Right ventricle myocardium inferior (tissue), 1 donor: ENCODE measurements at places on chromosomes 1 and 21.

DNA sequence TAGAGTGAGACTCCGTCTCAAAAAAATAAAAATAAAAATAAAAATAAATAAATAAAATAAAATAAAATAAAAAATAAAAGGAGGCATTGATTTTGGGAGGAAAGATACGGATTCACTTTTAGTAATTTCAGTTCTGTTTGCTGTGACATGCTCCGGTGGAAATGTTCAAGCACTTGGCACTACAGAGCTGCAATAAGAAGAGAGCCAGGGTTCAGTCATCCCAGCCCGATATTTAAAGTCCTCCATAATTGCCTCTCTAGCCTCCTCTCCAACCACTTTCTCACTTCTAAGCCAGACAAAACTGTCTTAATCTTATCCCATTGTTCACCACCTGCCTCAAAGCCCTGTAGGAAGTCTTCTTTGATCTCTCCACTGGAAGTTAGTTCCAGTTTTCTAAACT lies 55.0 kb upstream of the MACF1 start:
- no peak for DNase-seq

DNA sequence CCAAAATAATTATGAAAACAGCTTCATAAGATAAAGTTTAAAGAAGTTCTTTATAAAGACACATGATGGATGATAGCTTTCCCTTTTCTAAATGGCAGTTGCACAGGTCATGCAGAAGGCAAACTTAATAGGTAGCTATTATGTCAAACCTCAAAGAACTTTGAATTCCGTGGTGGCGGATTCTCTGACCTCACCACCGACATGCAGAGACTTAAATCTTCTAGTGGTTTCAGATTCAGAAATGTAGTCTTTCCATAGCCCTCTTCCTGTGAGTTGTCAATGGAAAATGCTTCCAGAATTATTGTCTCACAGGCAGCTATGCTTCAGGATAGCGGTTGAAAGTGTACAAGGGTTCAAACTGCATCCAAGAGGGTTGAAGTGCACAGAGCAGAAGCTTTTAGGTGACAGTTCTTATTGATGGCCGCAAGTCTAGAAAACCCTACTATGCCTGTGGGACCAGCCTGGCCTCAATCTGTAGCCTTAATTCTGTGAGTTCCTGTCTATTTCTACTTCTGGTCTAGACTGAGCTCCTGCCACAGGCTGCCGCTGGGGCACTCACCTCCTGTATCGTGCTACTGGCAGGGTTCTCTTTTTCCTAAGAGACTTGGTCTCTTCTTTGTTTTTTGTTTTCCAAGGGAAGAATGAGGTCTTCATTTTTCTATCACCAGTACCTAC lies 117.0 kb upstream of the ERRFI1 start:
- DNase-seq = no peak

GRCh38 chr1:159092036-159092760 lies 15.6 kb upstream of the AIM2 start:
- DNase-seq = no peak

DNA sequence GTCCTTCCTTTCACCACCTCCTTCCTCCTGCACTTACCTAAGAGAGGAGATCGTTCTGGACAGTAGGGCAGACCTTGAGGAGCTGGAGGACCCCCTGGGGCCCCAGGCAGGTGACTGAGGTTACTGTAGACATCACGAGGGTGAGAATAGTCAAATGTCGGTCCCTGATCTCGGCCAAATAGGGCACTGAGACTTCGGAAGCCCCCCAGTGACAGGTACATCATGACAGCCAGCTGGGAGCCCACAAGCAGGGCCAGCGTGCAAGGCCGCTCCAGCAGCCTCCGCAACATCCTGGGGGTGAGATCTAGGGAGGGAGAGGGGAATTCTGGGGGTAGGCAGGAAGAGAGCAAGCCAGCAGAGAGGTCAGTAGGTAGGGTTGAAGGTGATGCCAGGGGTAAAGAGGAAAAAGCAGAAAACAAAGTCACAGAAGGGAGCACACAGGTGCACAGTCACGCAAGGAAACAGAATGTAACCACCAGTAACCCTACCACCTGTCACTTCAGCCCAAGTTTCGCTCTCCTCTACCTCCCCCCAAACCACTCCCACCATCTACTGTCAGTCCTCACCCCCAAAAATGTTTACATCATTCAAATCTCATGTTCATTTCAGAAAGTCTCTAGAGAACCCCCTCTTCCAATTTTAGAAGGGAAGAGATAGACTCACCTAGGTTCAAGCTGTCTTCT lies 1.4 kb downstream of the B4GALT3 start:
- no peak for DNase-seq

GRCh38 chr1:118842452-118843201 lies 145.5 kb downstream of the TBX15 start:
- no peak for DNase-seq

DNA sequence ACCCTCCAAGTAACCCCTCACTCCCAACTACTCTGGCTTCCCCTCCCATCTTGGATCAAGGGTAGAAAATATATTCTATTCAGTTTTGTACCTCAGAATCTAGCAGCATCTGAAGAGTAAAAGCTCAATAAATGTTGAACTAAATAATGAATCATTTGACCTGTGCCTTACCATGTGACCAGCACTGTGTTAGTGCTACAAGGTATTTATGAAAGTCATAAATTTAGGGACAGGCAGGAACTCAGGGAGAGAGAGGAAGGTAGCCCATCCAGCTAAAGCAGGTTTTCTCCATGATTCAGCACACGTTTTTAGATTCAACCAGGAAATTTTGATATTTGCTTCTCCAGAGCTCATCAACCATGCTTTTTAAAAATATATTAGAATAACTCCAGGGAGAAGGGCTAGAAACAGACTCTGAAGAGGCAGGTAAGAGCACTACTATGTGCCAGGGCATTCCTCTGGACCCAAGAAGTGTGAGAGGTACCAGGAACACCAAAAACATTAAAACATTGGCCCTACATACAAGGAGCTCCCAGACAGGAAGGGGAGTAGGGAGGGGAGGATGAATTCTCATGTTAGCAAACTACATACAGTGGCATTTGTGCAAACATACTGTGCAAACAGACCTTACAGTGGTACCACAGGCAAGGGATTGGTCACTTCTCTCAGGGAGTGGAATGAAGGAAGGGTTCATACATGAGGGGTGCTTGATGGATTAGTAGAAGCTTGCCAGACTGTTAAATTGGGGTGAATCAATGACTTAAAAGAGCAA lies 64.3 kb downstream of the FYB2 start:
- no peak for DNase-seq

GRCh38 chr1:22184892-22185612 lies 42.2 kb upstream of the WNT4 start:
- no peak for DNase-seq

GRCh38 chr1:20385630-20386029 lies 95.0 kb downstream of the VWA5B1 start:
- DNase-seq = no peak

DNA sequence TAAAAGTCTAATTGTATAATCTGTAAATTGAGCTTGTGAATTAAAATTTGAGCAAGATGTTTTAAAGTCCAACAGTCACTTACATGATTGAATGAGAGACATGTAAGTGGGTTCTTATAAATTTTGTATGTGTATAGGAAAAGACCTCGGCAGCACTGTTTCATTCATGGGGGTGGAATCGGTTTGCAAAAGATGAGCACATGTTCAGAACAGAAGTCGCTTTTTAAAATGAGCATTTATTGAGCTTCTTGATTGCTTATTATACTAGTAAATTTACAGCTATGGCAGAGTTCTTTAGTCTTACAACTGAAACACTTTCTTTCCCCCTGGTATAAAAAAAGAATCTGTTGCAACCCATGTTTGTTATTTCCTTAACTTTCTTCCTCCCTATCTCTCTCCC lies 33.9 kb downstream of the ACTN2 start:
- DNase-seq = no peak

DNA sequence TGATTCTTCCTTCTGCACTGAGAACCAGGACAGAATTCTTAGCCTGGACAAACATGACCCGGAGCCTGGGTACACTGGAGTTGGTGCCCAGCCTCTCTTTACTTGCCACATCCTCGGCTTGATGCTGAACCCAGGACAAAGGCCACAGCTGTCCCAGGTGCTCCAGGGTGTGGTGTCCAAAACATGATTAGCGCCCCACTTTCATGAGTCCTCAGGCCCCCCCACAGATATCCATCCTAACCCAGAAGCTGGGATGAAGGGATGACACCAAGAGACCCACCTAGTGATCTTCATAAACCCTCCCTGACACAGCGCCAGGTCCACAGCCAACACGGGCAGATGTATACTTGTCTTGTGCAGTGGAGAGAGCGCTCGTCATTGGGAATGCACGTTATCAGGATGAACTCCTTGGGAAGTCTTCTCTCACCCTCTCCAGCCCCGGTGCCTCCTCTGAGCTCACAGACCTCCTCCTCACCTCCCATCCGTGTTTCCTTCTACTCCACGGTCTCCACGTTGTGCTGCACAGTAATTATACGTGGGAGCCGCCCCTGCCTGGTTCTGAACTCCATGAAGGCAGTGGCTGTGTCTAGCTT lies 3.6 kb downstream of the ABCA4 start:
- no peak for DNase-seq

GRCh38 chr1:49333906-49334305 lies 557.2 kb upstream of the BEND5 start:
- no peak for DNase-seq

- DNase-seq = no peak
Measured at GRCh38 chr1:94362466-94363058, 55.6 kb upstream of the ABCD3 start.

DNA sequence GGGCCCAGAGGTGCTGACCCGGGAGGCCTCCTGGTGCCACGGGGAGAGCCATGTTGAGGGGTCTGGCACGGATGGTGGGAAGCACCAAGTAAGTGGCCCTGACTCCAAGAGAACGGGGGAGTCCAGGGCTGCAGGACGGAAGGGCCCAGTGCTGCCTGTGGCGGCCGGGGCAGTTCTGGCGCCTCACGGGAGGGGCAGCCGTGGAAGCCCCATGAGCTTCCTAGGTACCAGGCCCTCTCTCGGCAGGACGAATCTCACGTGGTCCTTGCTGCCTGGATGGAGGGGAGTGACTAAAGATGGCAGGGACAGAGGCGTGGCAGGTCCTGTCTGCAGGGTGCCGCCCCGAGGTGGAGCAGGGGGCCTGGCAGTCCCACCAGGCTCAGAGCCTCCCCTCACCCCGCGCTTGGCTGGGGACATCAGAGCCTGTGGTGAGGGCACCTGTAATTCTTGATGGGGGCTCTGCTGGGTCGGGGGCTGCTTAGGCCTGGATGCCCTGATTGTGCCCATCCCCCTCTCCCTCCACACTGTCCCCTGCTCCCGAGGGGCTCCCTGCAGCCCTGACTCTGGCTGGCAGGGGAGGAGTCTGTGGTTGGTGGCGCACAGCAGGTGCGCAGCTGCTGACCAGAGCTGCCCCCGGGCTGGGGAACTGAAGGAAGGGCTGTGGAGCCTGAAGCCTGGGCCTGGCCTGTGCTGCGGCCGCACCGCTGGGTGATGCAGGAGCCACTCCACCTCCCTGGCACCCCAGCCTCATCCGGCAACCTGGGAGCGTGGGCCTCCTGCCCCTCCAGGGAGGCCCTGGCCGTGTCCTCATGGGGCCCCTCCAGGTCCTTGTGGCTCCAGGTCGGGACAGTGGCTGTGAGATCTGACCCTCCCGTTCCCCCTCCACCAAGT lies 31.4 kb downstream of the POFUT2 start:
- no peak for DNase-seq

GRCh38 chr1:56550138-56550858 lies 29.1 kb downstream of the PLPP3 start:
- DNase-seq = no peak

GRCh38 chr1:84479998-84480397 lies 932 bp downstream of the RPF1 start:
- DNase-seq = no peak

DNA sequence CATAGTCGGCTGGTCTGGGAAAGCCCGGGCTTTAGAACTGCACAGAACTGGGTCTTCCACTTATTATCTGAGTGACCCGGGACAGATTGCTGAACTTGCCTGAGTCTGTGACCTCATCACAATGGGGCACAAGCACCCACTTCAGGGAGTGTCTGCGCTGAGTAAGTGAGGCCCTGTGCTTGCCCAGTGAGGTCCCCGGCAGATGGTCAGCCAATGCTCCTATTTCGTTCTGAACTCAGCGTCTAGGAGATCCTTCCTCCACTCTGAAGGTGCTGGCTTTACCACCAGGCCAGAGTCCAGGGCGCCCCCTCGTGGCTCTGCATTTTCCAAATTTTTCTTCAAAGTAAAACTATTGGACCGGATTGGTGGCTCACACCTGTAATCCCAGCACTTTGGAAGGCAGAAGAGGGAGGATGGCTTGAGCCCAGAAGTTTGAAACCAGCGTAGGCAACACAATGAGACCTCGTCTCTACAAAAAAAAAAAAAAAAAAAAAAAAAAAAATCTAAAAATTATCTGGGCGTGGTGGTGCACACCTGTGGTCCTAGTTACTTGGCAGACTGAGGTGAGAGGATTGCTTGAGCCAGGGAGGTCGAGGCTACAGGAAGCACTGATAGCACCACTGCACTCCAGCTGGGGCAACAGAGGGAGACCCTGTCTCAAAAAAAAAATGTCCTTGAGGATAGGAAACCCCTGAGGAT lies 61.7 kb downstream of the FCRL5 start:
- DNase-seq = no peak

- DNase-seq = no peak
Measured at GRCh38 chr1:8701794-8702471, 115.5 kb downstream of the RERE start.

- no peak for DNase-seq
Measured at GRCh38 chr1:84853741-84854721, 39.0 kb downstream of the LPAR3 start.

- peak; percentile 72 for DNase-seq
Measured at GRCh38 chr21:38351176-38351959, 94.6 kb downstream of the KCNJ15 start.

- DNase-seq = no peak
Measured at GRCh38 chr21:35905963-35906345, 154.4 kb downstream of the SETD4 start.

DNA sequence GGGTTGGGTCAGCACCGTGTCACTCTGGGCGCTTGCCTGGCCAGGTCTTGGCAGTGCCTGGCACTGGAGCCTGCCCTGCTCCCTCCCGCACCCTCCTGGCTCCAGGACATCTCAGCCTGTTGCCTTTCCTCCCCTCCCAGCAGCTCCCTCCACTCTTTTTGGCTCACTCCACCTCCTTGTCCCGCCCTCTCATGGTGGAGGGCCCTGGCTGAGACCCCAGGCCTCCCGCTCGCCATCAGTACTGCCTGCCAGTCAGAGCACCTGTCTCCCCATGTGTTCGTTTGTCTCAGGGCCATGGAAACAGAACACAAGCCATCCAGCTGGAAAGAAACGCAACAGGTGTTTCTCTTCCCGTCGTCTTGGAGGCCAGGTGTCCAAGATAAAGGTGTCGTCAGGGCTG lies 61.0 kb downstream of the B3GALT5 start:
- no peak for DNase-seq

DNA sequence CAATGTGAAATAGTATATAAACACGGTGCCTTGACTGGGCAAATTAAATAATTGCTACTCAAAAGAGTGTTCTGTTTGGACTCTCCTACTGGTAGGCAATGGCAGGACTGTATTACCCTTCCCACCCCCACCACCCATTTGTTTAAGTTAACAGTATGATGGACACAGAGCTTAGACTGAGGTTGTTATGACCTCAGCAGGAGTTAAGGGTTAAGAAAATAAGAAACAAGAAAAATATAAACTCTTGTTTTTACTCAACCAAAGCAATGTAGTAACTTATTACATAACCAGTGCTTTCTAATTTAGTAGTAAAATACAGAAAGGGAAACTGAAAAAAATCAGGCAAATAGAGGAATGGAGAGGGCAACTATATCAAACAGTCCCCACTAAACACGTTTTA lies 19.9 kb upstream of the SERPINC1 start:
- DNase-seq = no peak
